ENCODE measurements at places on chromosomes 16 and 17.

- no peak for DNase-seq
These were observed 6.2 kb downstream of the GGA2 start for GRCh38 chr16:23504076-23504452.

DNA sequence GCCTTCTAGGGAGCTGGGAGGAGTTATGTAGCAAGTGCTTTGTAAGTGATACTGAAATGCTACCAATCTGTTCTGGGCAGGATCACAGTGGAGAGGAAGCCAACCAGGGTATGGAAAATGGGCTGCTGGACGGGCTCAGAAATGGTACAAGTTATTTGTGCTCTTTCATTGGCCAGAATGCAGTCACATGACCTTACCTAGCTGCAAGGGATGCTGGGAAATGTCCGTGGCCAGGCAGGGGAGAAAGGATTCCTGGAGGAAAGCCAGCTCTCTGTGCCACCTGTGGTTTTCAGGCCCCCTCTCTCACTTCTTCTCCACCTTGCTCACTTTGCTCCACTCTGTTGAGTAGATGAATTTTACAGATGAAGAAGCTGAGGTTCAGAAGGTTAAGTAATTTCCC lies 4.8 kb downstream of the EEF2K start:
- no peak for DNase-seq

DNA sequence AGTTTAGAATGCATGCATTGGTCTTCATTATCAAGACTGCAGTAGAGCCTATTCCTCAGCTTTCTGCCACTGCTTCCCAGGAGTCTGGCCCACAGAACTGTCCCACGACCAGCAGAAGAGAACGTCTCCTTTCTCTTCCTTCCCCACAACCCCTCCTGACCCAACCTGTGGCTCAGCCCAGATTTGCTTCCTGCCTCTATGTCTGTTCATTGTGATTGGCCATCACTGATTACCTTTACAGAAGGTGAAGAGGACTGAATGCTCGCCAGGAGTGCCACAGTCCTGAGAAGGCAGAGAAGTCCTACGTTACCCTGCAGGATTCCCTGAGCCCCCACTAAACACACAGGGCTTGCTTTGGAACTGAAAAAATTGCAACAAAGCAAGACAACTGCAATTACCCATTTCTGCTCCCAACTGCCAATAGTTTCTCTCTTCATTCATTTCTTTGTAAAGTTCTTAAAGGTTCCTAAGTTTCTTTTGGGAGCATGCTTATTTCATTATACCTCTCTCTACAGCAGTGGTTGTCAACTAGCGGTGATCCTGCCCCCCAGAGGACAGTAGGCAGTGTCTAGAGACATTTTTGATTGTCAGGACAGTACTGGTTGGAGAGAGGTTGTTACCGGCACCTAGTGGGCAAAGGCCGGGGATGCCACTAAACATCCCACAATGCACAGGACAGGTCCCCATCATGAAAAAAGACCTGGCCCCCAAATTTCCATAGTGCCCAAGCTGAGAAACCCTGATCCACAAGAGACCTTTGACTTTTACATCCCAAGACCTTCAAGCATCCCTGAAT lies 4.5 kb upstream of the NAT9 start:
- DNase-seq: no peak

DNA sequence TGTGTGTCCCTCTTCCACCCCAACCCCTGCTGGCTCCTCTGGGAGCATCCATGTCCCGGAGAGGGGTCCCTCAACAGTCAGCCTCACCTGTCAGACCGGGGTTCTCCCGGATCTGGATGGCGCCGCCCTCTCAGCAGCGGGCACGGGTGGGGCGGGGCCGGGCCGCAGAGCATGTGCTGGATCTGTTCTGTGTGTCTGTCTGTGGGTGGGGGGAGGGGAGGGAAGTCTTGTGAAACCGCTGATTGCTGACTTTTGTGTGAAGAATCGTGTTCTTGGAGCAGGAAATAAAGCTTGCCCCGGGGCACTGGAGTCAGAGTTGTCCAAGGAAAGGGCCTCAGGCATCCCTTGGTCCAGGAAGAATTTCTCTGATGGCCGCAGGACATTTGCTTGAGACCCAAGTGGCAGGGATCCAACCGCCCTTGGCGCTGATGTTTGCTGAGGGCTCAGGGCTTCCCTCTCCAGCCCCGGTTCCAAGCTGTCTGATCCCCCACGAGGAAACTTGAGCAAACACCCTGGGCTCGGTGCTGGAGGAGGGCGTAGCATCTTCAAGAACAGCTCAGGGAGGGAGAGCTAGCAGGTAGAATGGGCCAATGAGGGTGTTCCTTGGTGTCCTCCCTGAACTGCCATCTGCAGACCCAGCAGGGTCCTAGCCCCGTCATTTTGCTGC lies 4.5 kb downstream of the NXPH3 start:
- no peak for DNase-seq

- DNase-seq: peak; percentile 61
These were observed 1.2 kb downstream of the NGFR start for GRCh38 chr17:49496183-49496866.

- DNase-seq: no peak
These were observed 10.4 kb downstream of the KRT37 start for GRCh38 chr17:41413982-41414381.

DNA sequence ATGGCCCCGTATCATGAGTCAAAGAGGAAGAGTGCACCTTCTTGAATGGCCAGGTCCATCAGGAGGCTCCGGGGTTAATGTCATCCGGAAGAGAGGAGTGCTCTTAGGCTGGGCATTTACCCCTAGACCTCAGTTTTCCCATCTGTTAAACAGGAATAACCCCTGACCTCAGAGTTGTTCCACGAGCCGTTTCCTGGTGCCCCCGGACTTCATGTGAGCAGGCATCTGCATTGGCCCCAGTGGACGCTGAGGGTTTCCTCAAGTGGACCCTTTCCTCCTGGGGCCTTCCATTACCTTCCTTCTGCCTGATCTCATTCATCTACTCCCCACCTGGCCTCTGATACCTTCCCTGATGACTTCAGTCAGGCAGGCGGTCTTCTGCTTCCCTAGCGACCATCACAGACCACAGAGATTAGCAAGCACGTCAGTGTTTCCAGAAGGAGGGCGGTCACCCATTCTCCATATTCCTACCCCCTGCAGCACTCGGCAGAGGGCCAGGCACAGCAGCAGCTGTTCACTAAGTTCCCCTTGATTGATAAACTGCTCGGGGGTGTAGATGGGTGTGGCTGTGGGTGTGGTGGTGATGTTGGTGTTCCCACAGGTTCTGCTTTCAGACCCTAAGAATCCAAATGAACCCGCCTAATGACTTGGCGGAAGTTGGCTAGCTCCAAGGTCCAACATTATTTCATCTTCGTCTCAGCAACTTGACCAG lies 346.6 kb upstream of the TNRC6C start:
- no peak for DNase-seq

- DNase-seq: no peak
These were observed 23.7 kb downstream of the ACSF3 start for GRCh38 chr16:89117227-89117974.

GRCh38 chr17:81980122-81980521 lies 2.7 kb downstream of the ASPSCR1 start:
- no peak for DNase-seq

GRCh38 chr16:50880926-50881325 lies 139.0 kb downstream of the CYLD start:
- no peak for DNase-seq

DNA sequence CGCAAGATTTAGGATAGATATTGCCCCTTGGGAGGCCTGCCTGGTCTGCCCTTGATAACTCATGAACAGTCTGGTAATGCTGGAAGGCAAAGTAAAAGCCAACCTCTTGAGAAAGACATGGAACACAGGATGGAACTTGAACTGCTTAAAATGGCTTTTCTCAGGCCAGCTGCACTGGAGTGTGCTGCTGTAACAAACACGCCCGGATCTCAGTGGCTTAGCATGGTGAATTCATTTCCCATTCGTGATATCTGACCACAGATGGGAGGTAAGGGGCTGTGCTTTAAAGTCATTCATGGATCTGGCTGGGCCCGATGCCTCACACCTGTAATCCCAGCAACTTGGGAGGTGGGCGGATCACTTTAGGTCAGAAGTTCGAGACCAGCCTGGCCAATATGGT lies 113.2 kb downstream of the WWOX start:
- no peak for DNase-seq

DNA sequence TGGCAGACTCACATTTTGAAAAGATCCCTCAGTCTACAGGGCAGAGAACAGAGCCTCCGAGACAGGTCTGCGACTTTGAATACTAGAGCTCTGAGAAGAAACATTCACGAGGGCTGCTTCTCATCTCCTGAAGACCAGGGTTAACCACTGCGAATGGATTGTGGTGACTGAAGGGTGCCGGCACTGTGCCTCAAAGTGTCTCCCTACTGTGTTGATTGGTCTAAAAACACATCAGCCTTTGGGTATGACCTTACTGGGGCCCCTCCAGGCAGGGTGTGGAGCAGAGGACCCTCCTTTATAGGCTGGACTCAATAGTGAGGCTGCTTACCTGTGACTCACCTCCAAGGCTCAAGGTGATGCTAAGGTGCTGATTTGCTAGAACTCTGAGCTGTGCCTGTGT lies 2.6 kb upstream of the LGALS9 start:
- no peak for DNase-seq

- DNase-seq: no peak
These were observed 310.3 kb upstream of the DYNLRB2 start for GRCh38 chr16:80230328-80231120.

DNA sequence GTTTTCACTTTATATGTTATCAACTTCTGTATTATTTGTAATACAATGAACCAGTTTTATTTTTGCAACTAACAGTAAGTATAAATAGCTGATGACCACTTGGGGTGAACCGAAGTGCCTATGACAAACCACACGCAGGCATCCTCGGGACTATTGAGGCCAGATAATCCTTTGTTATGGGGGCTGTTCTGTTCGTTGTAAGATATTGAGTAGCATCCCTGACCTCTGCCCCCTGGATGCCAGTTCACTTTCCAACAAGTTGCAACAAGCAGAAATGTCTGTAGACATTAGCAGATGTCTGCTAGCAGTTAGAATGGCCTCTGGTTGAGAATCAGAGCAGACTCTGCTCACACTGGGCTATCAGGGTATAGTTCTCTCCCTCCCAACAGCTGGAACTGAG lies 277.0 kb downstream of the WWOX start:
- DNase-seq: no peak

DNA sequence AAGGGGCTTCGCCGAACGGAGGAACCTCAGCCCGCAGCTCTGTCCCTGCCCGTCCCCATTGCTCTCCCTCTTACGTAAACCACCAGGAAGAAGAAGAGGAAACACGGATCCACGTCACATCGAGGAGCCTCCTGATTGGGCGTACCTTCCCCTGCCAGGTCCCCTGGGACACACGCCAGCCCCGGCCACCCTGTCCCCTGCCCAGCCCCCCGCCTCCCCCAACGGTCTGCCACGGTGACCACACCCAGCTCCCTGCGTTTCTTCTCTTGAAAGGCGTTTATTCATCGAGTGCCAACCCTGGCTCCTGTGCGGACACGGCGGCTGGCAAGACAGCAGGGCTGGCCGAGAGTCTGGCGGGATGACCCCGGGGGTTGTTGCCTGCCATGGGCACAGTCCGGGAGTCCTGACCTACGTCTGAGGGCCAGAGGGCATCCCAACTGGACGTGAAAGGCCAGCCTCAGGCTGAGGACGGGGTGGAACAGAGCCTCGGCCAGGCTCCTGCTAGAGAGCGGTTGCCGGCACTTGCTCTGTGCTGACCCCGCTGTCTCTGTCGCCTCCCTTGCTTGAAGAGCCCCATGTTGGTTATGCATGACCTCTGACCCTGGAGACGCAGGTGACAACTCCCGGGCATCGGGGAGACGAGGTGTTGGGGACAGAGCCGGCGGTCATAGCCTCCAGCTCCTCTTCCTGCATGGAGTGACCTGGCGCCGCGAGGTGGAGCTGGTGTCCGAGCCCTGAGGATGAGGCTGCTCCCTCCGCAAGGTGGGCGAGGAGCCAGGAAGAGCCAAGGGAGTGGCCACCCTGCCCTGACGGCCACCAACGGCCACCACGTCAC lies 40.5 kb upstream of the ACSF3 start:
- peak; percentile 43 for DNase-seq

GRCh38 chr16:3637371-3637923 lies 17.0 kb upstream of the DNASE1 start:
- no peak for DNase-seq

- DNase-seq: no peak
These were observed 76.1 kb upstream of the SDK2 start for GRCh38 chr17:73720187-73720834.

GRCh38 chr17:35780950-35781349 lies 14.5 kb downstream of the MMP28 start:
- DNase-seq: no peak

DNA sequence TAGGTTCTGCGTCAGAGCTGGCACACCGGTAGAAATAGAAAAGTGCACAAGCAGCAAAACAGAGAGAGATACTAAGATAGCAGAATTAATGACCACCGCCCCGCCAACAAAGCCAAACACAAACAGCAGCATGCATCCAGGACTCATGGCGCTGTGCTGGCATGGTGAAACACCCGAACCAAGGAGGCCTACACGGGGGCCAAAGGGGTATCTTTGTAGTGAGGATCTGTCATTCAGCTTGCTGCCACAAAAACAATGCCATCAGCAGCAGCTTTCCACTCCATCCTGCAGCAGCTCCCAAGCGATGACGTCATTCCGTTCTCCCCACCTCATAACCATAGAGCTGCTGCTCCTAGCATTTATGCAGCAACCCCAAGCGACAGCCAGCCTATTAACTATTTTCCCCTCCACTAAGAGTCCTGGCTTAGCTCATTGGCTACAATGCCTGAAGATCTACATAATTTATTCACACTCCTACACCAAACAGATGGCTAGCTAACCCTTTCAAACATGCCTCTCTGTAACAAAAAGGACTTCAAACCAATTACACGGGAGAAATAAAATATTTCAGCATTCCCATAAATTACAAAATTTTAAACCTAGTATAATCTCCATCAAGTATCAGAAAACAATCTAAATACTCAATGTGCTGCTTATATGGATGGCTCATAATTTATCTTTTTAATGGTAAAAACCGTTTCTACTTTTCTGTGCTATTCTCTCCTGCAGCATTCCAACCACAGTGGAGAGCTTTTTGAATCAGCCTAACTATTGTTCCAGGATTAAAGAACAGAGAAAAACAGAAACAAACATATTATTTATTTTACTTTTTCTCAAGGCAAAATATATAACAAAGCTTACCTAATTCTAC lies 73.9 kb downstream of the SPAG9 start:
- DNase-seq: peak; percentile 98

DNA sequence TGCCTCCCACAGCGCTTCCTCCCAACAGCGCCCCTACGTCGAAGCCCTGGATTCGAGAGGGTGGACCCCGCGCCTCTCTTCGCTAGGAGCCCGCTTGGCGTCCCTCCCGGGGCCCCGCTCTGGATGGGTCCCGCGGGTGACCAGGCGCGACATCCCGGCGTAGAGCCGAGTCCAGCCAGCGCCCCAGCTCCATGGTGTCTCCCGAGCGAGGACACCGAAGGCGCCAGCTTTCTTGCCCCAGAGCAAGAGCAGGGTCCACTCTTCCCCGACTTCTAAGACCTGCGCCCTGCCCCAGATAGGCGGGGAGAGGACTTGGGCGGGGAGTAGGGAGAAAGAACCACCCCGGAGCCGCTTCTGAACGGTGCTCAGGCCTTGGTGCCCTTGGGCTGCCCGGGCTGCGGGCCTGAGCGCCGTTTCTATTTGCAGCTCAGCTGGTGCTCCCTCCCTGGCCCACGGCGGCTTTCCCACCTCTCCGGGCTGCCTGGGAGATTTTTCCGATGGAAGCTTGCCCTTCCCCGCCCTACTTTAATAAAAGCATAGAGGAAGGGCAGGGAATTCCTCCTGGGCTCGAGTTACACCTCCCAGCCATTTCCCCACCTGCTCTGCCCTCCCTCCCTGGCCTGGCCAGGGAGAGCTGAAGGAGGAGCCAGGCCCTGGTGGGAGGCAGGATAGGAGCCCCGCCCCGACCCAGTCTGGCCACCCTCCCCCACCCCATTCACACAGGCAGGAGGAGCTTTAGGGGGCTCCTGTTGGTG lies 1.8 kb downstream of the MMP15 start:
- DNase-seq: no peak

- DNase-seq: no peak
These were observed 427.5 kb downstream of the MAF start for GRCh38 chr16:79172976-79173500.

Data from NCI-H2081 (cell line).